NCI-H2081 treated with DMSO at 0.1 percent for 48 hours (cell line): ENCODE measurements at places on chromosomes 16 and 17.

DNA sequence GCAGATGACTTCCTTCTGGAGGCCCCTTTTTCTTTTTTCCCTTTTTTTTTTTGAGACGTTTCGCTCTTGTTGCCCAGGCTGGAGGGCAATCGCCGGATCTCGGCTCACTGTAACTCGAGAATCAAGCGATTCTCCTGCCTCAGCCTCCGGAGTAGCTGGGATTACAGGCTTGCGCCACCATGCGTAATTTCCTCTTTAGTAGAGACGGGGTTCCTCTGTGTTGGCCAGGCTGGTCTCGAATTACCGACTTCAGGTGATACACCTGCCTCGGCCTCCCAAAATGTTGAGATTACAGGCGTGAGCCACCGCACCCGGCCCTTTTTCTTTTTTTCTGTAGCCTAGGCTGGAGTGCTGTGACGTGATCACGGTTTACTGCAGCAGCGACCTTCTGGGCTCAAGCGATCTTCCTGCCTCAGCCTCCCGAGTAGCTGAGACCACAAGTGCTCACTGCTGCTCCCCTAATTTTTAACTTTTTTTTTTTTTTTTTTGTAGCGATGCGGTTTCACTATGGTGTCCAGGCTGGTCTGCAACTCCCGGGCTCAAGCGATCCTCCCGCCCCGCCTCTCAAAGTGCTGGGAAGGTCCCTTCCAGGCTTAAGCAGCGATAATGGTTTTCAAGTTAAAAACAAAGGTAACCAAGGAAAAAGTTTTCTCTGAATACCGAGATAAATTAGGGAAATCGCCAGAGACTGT is 956 bp upstream of the IST1 start:
- no peak for DNase-seq

DNA sequence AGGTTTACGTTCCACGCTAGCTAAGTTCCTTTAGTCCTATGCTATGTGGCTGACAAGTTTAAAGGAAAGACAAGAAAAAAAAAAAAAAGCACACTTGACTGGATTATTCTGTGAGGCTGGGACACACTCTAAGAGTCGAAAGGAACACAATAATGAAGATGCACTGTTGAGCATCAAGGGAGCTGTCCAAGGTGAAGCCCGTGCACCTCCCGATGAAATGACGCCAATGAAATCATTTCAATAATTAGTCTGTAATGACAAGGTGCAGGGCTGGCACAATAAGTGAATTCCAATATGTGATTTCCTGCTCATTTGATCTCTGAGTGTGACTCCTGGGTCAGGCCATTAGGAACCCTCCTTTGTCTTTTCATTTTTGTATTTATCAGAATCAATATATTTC is 232.9 kb downstream of the CDH13 start:
- no peak for DNase-seq

DNA sequence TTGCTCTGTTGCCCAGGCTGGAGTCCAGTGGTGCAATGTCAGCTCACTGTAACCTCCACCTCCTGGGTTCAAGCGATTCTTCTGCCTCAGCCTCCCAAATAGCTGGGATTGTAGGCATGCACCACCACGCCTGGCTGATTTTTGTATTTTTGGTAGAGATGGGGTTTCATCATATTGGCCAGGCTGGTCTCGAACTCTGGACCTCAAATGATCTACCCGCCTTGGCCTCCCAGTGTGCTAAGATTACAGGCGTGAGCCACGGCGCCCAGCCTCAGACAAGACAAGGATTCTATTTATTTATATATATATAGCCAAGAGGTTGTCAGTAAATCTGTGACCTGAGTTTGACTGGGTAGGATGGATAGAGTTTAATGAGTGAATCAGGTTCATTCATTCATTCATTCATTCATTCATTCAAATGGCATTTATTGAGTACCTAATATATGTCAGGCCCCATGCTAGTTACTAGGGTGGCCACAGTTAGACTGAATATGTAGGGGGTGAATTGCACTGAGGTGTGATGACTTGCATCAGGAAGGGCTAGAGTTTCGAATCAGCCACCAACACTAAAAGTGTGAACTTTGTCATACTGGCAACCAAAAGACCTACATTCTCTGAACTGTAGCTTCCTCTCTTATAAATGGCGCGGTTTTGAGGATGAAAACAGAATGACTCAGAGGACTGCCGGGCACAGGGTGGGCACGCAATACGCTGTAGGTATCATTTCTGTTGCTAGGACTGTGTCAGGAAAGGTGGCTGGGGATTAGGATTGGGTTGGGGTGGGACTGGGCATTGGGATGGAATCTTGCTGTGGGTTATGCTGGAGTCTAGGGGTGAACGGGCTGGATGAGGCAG is 37.8 kb downstream of the ITGAE start:
- no peak for DNase-seq

GRCh38 chr17:76872221-76872873 is 4.1 kb downstream of the MGAT5B start:
- DNase-seq, result no peak

GRCh38 chr17:76368545-76368944 is 14.8 kb upstream of the PRPSAP1 start:
- no peak for DNase-seq

GRCh38 chr16:52247737-52248136 is 299.2 kb downstream of the TOX3 start:
- DNase-seq, result no peak

- no peak for DNase-seq
Measured at GRCh38 chr16:89599451-89599858, 14.0 kb upstream of the DPEP1 start.

- no peak for DNase-seq
Measured at GRCh38 chr17:13650096-13650675, 48.5 kb upstream of the HS3ST3A1 start.
